Mesenteric fat pad (tissue), 1 donor: ENCODE measurements at places on chromosomes 11 and 22. TPM values are rescaled to one million over a fixed set of nuclear protein-coding genes. Genes with fewer than 3 reads are reported as not detected.

Gene FOLR3
- 18.4 TPM for total RNA-seq

Gene PPP6R3
- 81.3 TPM for total RNA-seq

Gene CASTOR1
- 11.6 TPM for total RNA-seq

Gene GRAP2
- total RNA-seq: 1.3 TPM

Gene CASP12
- 0.45 TPM for total RNA-seq

Gene GLYAT
- total RNA-seq: 6.4 TPM

Gene OR51F2
- not detected for total RNA-seq

Gene APIP
- total RNA-seq: 56.4 TPM

Gene TMEM134
- total RNA-seq: 43.2 TPM

Gene HNRNPUL2
- total RNA-seq: 37.7 TPM

Gene PKP3
- total RNA-seq: 1.2 TPM

Gene RGL4
- 1.5 TPM for total RNA-seq

Gene TPBGL
- total RNA-seq: 1.6 TPM

Gene SCUBE1
- 3.9 TPM for total RNA-seq

Gene MUC15
- total RNA-seq: not detected

Gene MRGPRE
- not detected for total RNA-seq

Gene ZP1
- 1.4 TPM for total RNA-seq

Gene ART1
- not detected for total RNA-seq

Gene DSCAML1
- total RNA-seq: 0.45 TPM

Gene SLC35F2
- total RNA-seq: 3.2 TPM

Gene MRGPRX4
- total RNA-seq: not detected

Gene RAC2
- 26.1 TPM for total RNA-seq

Gene BIRC3
- 5.3 TPM for total RNA-seq
